NCI-H2107 (cell line): ENCODE measurements at places on chromosomes 7 and 10.

DNA sequence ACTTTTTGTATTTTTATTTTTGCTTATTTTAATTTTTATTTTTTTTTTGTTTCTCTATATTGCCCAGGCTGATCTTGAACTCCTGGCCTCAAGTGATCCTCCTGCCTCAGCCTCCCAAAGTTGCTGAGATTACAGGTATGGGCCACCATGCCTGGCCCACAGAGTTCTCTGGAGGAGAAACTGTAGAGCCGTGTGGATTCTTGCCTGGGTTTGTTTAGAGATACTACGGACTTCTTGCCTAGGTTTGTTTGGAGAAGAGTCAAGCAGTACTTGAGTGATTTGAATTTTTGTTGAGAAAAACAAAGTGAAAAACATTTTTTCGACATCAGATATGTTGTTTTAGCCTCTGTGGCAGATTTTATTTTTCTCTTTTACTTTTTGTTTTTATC lies 99.0 kb downstream of the CAMK1D start:
- DNase-seq = no peak

DNA sequence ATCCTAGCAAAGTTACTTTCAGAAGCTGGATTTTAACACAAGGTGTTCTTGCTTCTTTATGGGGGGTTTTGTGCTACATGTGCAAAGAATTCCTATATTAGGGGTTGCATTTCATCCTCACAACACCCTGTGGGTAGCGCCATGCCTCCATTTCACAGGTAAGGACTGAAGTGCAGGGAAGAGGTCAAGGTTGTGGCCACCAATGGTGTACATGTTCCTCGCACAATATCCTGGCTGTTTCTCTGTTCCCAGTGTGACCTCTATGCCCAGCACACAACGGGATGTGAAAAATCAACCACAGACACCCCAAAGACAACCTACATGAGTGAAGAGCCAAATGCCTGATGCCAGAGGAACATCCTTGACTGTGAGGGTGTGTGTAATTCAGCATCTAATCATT lies 80.8 kb downstream of the CHST15 start:
- DNase-seq = no peak

GRCh38 chr10:105594296-105594695 lies 953.2 kb downstream of the SORCS3 start:
- DNase-seq = no peak

DNA sequence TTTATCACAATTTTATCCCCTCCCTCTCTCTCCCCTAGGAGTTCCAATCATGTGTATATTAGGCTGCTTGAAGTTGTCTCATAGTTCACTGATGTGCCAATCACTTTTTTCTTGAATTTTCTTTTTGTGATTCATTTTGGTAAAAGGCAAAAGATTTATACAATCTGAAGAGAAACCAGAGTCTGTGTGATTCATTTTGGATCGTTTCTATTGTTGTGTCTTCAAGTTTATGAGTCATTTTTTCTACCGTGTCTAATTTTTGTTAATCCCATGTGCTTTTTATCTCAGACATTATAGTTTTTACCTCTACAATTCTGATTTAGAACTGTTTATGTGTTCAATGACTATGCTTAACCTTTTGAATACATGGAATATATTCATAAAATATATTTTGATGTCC lies 483.9 kb upstream of the AUTS2 start:
- no peak for DNase-seq

GRCh38 chr10:86105640-86106039 lies 261.0 kb downstream of the GRID1 start:
- no peak for DNase-seq

- DNase-seq = no peak
These were observed 79.5 kb upstream of the SVIL start for GRCh38 chr10:29714096-29714874.

- no peak for DNase-seq
These were observed 37.6 kb downstream of the RHOBTB1 start for GRCh38 chr10:60906411-60906810.

GRCh38 chr7:17315974-17316373 lies 17.5 kb downstream of the AHR start:
- DNase-seq = no peak

DNA sequence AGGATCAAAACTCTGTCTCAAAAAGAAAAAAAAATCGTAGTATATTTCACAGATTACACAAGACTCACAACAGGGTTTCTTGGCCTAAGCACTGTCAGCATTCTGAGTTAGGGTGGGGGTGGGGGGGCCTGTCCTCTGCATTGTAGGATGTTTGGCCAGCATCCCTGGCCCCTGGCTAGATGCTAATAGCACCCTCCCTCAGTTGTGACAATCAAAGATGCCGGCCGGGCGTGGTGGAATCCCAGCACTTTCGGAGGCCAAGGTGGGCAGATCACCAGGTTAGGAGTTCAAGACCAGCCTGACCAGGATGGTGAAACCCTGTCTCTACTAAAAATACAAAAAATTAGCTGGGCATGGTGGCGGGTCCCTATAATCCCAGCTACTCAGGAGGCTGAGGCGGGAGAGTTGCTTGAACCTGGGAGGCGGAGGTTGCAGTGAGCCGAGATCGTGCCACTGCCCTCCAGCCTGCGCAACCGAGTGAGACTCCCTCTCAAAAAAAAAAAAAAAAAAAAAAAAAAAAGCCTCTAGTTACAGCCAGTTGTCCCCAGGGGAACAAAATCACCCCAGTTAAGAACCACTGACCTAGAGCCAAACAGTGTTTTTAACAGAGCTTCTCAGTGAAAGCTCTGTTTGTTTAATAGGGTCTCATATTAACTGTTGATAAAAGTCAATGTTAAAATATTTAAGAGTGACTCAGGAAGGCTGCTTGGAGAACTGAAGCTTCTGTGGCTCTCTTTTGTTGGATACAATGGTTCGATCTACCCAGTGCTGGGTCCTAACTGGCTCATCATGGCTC lies 161.0 kb upstream of the FAM171A1 start:
- no peak for DNase-seq

- DNase-seq = no peak
These were observed 343.7 kb downstream of the RPS24 start for GRCh38 chr10:78377356-78377755.

DNA sequence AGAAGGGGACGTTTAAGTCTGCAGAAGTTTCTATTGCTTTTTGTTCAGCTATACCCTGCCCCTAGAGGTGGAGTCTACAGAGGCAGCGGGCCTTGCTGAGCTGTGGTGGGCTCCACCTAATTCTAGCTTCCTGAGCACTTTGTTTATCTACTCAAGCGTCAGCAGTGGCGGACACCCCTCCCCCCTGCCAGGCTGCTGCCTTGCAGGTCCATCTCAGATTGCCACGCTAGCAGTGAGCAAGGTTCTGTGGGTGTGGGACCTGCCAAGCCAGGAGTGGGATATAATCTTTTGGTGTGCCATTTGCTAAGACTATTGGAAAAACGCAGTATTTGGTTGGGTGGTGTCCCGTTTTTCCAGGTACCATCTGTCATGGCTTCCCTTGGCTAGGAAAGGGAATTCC lies 147.3 kb upstream of the PRPS1L1 start:
- DNase-seq = no peak

- DNase-seq = no peak
These were observed 5.3 kb downstream of the CPXM2 start for GRCh38 chr10:123886292-123886691.

GRCh38 chr7:26372704-26373103 lies 81.0 kb downstream of the SNX10 start:
- no peak for DNase-seq

DNA sequence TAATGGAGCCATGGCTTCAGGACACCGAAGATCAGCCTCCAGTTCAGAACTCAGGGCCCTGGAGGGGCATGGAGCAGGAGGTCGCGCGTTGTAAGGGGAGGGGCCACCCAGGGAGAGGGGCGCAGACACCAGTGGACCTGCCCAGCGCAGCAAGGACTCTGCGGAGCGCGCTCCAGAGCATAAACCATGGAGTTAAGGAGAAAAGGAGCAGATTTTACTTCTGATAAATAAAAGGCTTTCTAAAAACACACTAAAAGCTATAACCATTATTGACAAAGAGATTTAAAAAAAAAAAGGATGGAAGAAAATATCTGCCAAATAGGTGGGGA lies 10.5 kb downstream of the CALY start:
- DNase-seq = no peak

DNA sequence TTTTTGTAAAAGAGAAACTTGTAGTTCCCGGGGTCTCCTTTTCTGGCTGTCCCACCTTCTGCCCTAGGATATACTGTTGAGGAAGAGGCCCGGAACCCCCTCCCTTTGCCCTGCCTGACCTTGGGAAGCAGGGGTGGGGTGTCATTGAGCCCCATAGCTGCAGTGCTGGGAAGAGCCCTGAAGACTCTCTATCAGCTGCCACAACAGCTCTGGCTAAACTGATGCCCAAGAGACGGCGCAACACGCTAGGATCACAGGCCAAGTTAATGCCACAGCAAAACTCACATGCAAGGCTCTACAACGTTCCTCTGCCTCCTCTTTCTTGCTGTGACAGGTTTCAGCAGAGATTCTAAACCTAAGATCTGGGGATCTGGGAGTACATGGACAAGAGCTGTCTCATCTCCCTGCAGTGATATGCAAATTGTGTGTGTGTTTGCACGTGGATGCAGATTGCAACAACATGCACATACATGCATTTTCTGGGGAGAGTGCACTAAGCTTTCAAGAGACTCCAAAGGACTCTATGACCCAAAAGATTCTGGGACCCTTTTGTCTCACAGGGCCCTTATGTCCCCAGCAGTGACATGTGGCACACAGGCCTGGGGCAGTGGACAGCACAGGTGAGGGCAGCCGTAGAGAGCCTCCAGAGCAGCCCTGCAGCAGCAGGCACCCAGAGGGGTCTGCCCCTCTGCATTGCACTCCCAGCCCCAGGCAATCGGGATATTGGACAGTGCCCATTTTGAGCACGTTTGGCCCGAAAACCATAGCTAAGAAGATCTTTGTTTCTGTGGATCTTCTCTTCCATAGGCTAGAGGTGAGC lies 2.5 kb downstream of the RASSF4 start:
- DNase-seq = no peak

- DNase-seq = no peak
These were observed 45.3 kb upstream of the ZNF800 start for GRCh38 chr7:127437837-127438236.

GRCh38 chr10:7611909-7612308 lies 54.9 kb downstream of the ITIH5 start:
- no peak for DNase-seq

GRCh38 chr7:155213955-155214740 lies 83.5 kb upstream of the INSIG1 start:
- no peak for DNase-seq

DNA sequence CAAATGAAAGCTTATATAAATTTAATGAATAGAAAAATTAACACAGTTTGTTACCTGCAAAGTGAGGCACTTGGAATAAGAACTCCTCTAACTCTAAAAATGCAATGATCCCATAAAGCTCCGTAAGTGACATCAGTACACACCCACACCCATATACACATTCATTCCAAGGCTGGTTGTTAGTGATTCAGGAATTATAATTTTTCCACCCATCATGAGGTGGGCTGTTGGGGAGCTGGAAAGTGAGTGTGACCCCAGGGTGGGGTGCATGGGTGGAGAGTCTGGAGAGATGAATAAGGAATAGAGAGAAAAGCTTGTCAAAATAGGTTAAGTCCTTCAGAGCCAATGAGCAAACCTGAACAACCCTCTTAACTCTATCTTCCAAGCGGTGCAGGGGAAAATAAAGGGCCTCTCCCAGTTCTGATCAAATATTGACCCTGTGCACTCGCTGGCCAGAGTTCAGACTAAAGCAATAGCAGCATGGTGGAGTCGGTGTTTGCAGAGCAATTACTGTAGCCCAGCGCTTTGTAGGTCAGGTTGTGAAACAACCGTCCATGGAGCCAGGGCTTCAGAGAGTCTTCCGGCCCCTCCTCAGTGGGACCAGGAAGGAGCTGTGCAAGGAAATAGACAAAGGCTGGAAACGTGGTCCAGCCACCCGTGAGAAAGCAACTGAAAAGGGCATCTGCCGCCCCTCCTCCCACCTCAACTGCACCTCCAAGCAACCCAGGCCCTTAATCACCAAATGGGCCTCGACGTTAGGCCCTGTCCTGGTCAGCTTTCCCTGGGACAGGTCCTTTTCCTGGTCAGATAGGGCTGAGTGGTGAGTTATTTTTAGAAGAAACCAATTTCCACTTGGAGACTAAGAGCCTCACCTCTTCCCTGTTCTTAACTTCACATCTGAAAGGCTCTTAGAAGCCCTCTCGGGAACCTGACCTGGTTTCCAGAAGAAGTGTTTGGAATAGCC lies 61.2 kb downstream of the SH3PXD2A start:
- no peak for DNase-seq

DNA sequence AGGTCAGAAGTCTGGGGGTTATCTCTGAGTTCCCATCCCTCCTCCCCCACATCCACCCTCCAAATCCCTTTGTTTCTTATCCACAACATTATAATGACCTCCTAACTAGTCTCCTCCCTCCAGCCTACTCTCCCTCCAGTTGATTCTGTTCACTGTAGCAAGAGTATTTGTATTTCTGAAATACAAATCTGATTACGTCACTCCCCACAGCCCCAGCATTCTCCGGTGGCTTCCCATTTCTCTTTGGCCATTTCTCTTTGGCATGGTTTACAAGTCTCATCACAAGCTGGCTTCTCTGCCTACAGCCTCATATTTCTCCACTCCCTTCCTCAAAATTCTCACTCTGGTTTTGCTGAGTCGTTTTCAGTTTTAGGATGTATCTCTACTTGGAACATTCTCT lies 24.6 kb upstream of the MRPS33 start:
- no peak for DNase-seq

DNA sequence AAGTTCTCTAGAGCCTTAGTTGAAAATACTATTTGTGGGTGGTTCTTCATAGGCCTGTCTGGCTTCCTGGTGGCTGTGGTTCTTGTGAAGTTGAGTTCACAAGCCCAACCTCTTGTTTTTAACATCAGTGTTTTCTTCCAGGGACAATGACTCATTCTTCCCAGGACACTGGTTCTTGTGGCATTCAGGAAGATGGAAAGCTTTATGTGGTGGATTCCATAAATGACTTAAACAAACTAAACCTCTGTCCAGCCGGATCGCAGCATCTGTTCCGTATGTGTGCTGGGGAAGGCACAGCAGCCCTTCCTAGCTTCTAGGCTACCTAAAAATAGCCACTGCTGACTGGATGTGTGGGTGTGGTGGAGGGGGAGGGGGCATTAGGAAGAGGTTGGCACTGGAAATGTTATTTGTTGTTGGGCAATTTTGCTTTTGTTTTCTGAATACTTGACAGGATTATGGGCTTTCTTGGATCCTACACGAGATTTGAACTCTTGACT lies 3.9 kb downstream of the LSMEM1 start:
- DNase-seq = no peak

- DNase-seq = no peak
These were observed 103.7 kb upstream of the ANKRD1 start for GRCh38 chr10:91024541-91024940.

DNA sequence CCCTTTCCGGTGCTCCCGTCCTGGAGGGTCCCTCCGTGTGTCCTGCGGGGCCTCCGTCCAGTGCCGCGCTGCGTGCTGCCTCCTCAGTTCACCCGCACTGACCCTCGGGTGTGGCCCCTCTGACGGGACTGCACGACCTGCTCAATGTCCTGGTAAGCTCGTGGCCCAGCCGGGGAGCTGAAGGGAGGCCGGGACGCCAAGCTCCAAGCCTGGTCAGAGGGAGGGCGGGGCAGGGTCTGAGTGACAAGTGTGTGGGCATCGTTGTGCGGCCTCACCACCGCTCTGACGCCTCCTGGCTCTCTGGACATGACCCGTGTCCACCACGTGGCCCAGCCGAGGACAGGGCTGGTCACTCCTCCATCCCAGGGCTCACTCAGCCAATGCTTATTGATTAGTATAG lies 25.9 kb downstream of the FAM20C start:
- no peak for DNase-seq

GRCh38 chr10:21961847-21962246 lies 41.7 kb downstream of the DNAJC1 start:
- DNase-seq = no peak

GRCh38 chr10:118840071-118840775 lies 85.5 kb upstream of the CACUL1 start:
- DNase-seq = no peak

GRCh38 chr7:143393267-143394041 lies 12.3 kb downstream of the ZYX start:
- no peak for DNase-seq
